Endothelial cell of coronary artery (primary cell): ENCODE measurements at places on chromosomes 4 and X. TPM values are rescaled to one million over a fixed set of nuclear protein-coding genes. Genes with fewer than 3 reads are reported as not detected.

Gene CLTRN
- 0.09 TPM in 1 of 2 replicates, not detected in the other for total RNA-seq

Gene CXorf65
- total RNA-seq, result not detected in 2 replicates

Gene SLC4A4
- under 0.01 and 0.66 TPM in 2 replicates for total RNA-seq

Gene FAT1
- 5.4 and 119 TPM in 2 replicates for total RNA-seq

Gene CRMP1
- total RNA-seq, result under 0.01 TPM in 2 replicates

Gene FATE1
- not detected in 2 replicates for total RNA-seq

Gene MAGEB1
- total RNA-seq, result not detected in 2 replicates

Gene KDR
- 144 and 275 TPM in 2 replicates for total RNA-seq

Gene AMTN
- total RNA-seq, result 0.09 TPM in 1 of 2 replicates, not detected in the other

Gene TDO2
- total RNA-seq, result not detected in 2 replicates
